Fibroblast of the conjunctiva (primary cell): ENCODE measurements at places on chromosomes 13 and 19.

DNA sequence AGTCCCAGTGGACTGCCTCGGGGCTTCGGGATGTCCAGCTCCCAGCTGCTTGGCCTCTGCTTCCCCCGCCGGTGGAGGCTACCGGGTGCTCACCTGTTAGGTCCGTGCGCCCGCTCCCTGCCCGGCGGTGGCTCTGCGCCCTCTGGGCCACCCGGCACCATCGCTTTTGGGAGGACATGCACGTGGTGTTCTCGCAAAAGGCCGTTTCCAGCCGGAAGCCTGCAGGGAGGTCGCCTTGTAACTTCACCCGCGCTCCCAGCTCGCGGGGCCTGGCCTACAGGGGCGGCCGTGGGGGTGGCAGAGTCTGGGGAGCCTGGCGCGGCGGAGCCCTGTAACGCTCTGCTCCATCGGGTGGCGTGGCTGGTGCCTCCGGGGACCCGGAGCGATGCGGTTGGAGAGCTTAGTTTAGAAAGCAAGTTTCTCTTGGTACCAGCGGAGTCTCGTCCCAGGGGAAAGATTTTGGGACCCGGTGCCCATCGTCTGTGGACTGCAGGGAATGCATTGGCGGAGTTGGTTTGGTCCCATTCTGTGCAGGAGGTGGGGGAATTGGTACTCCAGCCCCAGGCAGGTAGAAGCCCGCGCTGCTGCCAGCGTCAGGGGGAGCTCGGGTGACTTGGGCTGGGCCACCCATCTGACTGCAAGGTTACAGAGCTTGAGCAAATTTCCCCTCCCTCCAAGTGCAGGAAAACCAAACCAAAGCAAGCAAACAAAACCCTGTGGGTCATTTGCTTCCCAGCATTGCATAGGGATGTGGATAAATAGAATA, 673 bp downstream of the SPATA13 start:
- no peak for DNase-seq

GRCh38 chr13:97497400-97497799, 63.4 kb downstream of the RAP2A start:
- no peak for DNase-seq

GRCh38 chr19:55353356-55353802, 1.1 kb downstream of the COX6B2 start:
- no peak for DNase-seq

DNA sequence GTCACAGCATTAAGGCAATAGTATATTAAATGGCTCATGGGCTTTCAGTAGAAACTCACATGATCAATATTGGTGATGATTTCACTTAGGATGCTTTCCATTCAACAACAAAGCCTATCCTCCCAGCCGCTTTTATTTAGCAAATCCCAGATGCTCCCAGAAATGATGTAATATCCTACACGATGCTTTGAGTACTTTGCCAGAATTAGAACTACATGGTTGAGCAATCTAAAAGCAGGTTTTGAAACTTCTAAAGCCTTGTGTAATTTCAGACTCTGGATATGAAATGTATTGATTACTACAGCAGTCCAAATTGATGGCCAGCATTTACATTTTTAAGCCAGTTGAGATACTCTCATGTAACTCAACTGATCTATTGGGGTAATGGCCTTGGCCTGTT, 13.6 kb downstream of the DLEU7 start:
- peak; percentile 50 for DNase-seq

DNA sequence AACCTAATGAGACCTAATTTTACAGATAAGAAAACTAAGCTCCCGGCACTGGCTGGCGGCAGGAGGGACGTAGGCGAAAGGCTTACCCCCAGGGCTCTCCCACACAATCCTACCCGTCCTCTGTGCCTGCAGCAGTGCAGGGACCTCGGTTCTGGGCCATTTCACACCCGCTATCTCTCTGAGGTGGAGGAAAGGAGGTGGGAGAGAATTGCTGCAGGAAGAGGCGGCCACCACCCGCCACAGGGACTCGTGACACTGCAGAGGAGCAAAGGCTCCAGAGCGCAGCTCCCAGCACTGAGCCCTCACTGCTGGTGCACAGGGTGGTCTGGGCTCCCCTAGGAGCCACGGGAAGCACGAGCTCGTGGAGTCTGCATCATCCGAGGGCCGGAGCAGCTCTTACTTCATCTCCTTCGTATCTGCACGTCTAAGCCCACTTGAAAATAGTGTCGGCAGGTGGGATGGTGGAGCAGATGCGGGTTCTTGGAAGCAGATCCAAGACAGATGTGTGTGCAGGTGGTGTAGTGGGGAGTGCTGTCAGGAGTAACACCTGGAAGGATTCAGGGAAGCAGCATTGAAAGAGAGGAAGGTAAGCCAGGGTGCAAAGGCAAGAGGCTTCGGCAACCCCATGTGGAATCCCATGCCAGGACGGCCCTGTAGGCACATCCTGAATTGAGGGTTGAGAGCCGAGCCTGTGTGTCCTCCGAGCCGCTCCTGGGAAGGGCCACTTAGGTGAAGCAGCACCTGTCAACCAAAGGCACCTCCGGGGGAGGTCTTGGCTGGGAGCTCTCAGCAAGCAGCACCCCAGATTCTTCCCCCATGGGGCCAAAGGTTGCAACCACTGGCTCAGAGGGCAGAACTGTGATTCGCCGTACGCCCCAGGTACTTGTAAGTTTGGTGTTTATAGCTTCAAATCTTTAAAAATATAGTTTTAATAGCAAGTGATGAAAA, 115.8 kb upstream of the SPACA7 start:
- no peak for DNase-seq
